Endothelial cell of umbilical vein (primary cell): ENCODE measurements at places on chromosomes 11 and 22.

DNA sequence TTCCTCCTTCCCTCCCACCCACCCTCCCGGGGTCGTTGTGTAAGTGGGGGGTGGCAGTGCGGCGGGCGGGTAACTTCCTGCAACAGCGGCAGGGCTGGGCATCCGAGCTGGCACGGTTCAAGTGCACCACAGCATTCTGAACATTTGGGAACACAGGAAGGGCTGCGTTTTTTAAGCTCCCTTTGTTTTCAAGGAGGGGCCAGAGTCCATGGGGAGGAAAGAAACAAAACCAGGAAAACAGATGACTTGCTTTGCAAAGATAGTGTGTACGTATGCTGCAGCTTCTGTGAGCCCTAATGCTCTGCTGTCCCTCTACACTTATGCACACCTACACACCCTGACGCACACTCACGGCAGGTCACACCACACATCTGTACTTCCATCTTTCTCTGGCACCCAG is 152.5 kb downstream of the FBXO7 start:
- no peak overlapping the region for H3K27ac ChIP-seq
- no peaks in the 10 kb centered on the region for H3K27me3 ChIP-seq
- DNase-seq, result no peak
- H3K4me1 ChIP-seq, result no peaks in the 10 kb centered on the region
- no peak overlapping the region for H3K4me3 ChIP-seq

- no peaks in the 10 kb centered on the region for H3K27me3 ChIP-seq
- DNase-seq, result no peak
- H3K4me1 ChIP-seq, result no peaks in the 10 kb centered on the region
- no peak overlapping the region for H3K27ac ChIP-seq
These were observed 102.4 kb upstream of the THY1 start for GRCh38 chr11:119525180-119525866.

DNA sequence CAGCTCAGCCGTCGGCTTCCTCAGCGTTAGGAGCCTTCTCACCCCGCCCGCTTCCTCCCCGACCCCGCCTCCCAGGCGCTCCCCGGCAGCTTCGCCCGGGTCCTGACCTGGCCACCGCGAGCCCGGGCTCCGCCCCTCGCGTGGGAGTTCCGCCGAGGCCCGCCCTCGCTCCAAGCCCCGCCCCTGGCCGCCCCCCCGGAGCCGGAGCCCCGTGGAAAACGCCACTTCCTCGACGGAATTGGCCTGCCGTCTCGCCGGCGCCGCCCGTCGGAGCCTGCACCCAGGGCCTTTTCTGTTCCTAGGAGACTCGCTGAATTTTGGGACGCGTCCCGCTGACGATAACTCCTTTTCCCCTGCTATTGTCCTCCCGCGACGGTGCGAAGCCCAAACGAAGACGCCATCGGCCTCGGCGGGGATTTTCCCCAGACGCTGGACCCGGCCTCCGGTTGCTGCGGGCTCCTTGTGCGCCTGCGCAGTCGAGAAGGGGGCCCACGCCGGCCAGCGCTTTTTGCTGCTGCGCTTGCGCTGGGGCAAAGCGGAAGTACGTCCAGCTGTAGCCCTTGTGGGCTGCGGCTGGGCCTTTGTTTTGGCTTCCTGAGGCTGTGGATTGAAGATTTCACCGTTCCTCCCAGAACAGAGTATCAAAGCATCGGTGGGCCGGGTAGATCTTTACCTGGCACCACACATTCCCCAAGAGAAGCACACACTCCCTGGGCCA is 10.0 kb downstream of the RELA start:
- no peak overlapping the region for H3K4me3 ChIP-seq
- H3K27me3 ChIP-seq, result no peaks in the 10 kb centered on the region
- peaks cover 23% of the 10 kb centered on the region for H3K4me1 ChIP-seq
- DNase-seq, result peak; percentile 96
- H3K27ac ChIP-seq, result peak overlapping the region; percentile 95

GRCh38 chr11:63764679-63765647 is 3.6 kb downstream of the ZFTA start:
- peaks cover 4% of the 10 kb centered on the region for H3K27me3 ChIP-seq
- H3K4me1 ChIP-seq, result peaks cover 21% of the 10 kb centered on the region
- no peak overlapping the region for H3K27ac ChIP-seq
- peaks cover 7% of the 10 kb centered on the region for H3K36me3 ChIP-seq
- no peak overlapping the region for H3K4me3 ChIP-seq

- no peaks in the 10 kb centered on the region for H3K27me3 ChIP-seq
- peaks cover 2% of the 10 kb centered on the region for H3K4me1 ChIP-seq
- DNase-seq, result no peak
- H3K4me3 ChIP-seq, result no peak overlapping the region
- H3K27ac ChIP-seq, result no peak overlapping the region
These were observed 26.8 kb upstream of the TSKU start for GRCh38 chr11:76756341-76756741.

GRCh38 chr22:36238373-36239149 is 766 bp downstream of the APOL2 start:
- H3K4me1 ChIP-seq, result peaks cover 16% of the 10 kb centered on the region
- no peaks in the 10 kb centered on the region for H3K27me3 ChIP-seq
- DNase-seq, result peak; percentile 53
- H3K4me3 ChIP-seq, result peak overlapping the region; percentile 48
- H3K36me3 ChIP-seq, result no peaks in the 10 kb centered on the region

- H3K4me1 ChIP-seq, result peaks cover 36% of the 10 kb centered on the region
- H3K4me3 ChIP-seq, result peak overlapping the region; percentile 91
- H3K36me3 ChIP-seq, result no peaks in the 10 kb centered on the region
These were observed 1.1 kb upstream of the ADM start for GRCh38 chr11:10303558-10304363.

DNA sequence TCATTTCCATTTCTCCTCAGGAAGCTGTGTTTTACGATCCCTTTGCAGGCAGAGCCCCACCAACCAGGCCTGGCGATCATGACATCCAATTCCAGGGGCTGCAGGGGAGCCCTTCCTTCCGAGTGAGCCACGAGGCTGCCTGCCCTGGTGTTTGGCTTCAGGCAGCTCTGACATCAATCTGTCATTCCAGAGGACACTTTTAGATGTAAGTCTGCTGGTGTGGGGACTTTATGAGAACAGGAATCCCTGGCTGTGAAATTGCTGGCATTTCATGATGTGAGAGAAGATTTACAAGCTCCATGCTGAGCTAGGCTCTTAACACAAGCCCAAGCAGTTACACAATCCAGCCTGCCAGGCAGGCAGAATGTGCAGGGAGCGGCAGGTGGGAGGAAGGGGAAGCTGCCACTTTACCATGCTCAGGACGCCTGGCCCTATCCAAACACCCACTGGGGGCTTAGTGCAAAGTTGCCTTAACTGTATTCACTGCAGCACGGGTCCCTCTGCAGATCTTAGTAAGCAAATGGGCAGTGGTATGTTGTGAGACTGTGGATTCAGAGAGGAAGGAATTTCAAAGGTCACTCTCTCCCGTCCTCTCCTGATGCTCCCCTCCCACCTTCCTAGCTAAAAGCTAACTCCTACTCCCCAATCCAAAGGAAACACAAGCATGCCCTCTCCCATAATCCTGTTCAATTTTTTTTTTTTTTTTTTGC is 43.4 kb upstream of the MICAL2 start:
- H3K4me3 ChIP-seq, result no peak overlapping the region
- H3K27me3 ChIP-seq, result no peaks in the 10 kb centered on the region
- H3K36me3 ChIP-seq, result no peaks in the 10 kb centered on the region

- no peak overlapping the region for H3K4me3 ChIP-seq
- no peak for DNase-seq
- H3K27me3 ChIP-seq, result peaks cover 28% of the 10 kb centered on the region
- no peak overlapping the region for H3K27ac ChIP-seq
- H3K36me3 ChIP-seq, result no peaks in the 10 kb centered on the region
These were observed 3.6 kb upstream of the SORL1 start for GRCh38 chr11:121448431-121448941.

- no peak overlapping the region for H3K27ac ChIP-seq
- H3K27me3 ChIP-seq, result no peaks in the 10 kb centered on the region
- no peak for DNase-seq
- no peaks in the 10 kb centered on the region for H3K36me3 ChIP-seq
- H3K4me1 ChIP-seq, result peaks cover 2% of the 10 kb centered on the region
These were observed 39.3 kb downstream of the LRP5 start for GRCh38 chr11:68351450-68352275.

DNA sequence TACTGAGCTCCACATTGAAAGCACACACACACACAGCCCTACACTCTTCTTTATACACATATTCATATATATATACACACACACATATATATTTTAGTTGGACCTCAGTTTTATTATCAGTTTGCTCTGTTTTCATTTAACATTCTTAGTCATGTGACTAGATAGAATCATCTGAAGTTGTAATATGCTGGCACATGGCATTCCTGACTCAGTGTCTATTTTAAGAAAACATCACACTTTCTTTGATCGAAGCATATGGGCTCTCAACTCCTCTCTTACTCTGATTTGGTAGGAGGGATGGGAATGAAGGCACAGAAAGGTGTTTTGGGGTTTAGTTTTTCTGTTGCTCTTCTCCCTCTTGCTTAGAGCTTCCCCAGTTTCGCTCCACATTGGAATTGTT is 24.8 kb downstream of the AMOTL1 start:
- H3K4me1 ChIP-seq, result peaks cover 52% of the 10 kb centered on the region
- no peaks in the 10 kb centered on the region for H3K27me3 ChIP-seq
- H3K4me3 ChIP-seq, result no peak overlapping the region

- no peaks in the 10 kb centered on the region for H3K4me1 ChIP-seq
- no peak overlapping the region for H3K4me3 ChIP-seq
- H3K27ac ChIP-seq, result no peak overlapping the region
- H3K27me3 ChIP-seq, result no peaks in the 10 kb centered on the region
- DNase-seq, result no peak
- no peaks in the 10 kb centered on the region for H3K36me3 ChIP-seq
These were observed 28.1 kb upstream of the SLC5A12 start for GRCh38 chr11:26749927-26750326.

GRCh38 chr22:25829237-25829636 is 87.2 kb downstream of the MYO18B start:
- H3K36me3 ChIP-seq, result no peaks in the 10 kb centered on the region
- H3K4me3 ChIP-seq, result no peak overlapping the region
- H3K27me3 ChIP-seq, result no peaks in the 10 kb centered on the region
- no peak for DNase-seq
- no peaks in the 10 kb centered on the region for H3K4me1 ChIP-seq
- H3K27ac ChIP-seq, result no peak overlapping the region
